ENCODE measurements at places on chromosomes 2 and 18.

DNA sequence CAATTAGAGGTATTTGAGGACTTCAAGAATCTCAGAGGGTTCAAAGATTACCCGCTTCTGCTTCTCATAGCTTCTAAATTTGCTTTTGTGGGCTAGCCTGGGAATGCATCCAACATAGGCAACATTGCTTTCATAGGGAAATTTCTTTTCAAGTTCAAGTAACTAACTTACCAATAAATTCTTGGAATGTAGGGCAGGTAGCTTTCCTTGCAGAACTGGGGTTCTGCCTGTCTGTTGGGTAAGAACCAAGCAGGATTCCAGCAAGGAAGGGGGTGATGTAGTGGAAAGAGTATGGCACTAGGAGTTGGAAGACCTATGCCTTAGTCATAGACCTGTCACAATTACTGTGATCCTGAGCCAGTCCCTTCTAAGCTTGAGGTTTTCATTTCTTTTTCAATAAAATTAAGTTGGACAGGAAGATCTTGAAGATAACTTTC lies 164.1 kb downstream of the FHOD3 start:
- no peak for DNase-seq

- no peak for DNase-seq
These were observed 387.1 kb downstream of the RND3 start for GRCh38 chr2:150100336-150100735.

- DNase-seq: no peak
These were observed 91.1 kb downstream of the CABLES1 start for GRCh38 chr18:23226391-23226790.

DNA sequence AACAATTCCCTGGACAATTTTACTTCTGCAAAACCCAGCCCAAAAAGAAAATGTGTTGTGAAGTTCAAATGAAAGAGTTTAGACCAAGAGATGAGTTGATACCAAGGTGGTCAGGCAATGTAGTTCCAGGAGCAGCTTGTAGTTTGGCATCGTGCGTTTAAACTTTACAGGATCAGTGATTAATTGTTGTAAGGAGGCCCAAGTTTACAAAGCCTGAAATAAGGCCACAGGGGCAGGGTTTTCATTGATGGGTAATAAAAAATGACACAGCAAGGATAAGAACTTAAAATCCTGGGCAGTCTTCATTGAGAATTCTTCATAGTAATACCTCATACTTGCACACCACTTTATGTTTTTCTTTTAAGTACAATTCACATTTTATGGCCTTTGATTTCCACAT lies 463.9 kb upstream of the HNRNPA3 start:
- no peak for DNase-seq

GRCh38 chr2:121705390-121705789 lies 31.3 kb downstream of the NIFK start:
- DNase-seq: no peak

DNA sequence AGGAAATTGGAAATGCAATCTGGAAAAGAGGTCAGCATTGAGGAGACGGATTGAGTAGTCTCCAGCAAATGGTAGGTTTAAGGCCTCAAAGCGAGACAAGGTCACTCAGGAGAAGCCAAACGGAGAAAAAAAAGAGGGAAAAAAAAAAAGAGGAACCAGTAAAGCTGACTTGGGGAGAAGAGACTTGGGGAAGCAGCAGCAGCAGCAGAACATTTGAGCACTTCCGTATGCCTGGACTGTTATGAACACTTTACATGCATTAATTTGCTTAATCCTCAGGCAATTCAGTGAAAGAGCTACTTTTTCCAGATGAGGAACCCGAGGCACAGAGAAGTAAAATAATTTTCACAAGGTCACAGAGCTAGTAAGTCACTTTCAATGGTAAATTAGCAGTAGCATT lies 81.3 kb downstream of the OSBPL6 start:
- DNase-seq: no peak

- DNase-seq: no peak
These were observed 158.8 kb upstream of the ZEB2 start for GRCh38 chr2:144678736-144679135.

- no peak for DNase-seq
These were observed 188.6 kb downstream of the ARL4C start for GRCh38 chr2:234308073-234308812.

- no peak for DNase-seq
These were observed 81.8 kb downstream of the PTPN4 start for GRCh38 chr2:119841550-119841949.
